ENCODE measurements at places on chromosomes 13 and 19. TPM values are rescaled to one million over a fixed set of nuclear protein-coding genes. Genes with fewer than 3 reads are reported as not detected.

GRCh38 chr19:2717638-2718541, 3.3 kb downstream of the DIRAS1 start:
- H3K4me3 ChIP-seq: no peak overlapping the region
- no peaks in the 10 kb centered on the region for H3K4me1 ChIP-seq
- DNase-seq: no peak

GRCh38 chr13:40362502-40362901, 303.9 kb downstream of the FOXO1 start:
- no peak overlapping the region for H3K4me3 ChIP-seq
- DNase-seq: no peak
- H3K27me3 ChIP-seq: no peaks in the 10 kb centered on the region

DNA sequence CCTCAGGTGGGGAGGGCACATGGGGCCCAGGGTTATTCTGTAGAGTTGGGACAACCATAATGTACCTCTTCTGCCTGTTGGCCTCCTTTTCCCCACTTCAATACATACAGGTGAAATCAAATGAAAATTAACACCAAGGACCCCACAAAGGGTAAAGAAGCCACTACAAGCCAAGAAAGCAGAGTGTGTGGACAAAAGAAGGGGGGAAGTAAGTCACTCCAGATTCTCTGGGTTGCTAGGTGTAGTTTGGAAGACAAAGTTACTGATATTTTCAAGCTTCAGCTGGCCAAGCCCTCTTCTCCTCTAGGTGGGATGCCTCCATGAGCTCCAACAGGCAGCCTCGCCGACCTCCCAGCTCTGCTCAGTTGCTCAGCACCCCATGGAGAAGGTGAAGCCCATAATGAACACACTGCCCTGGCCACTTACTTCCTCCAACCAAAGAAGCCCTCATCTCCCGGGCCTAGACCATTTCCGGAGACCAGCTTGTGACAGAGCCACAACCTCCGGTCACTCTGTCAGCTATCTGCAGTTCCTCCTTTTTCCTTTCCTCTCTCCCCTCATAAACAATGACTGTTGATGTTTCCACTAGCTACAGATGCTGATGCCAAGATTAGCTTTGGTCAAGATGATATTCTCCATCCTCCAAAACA, 66.8 kb upstream of the MED4 start:
- H3K4me1 ChIP-seq: peaks cover 23% of the 10 kb centered on the region
- no peaks in the 10 kb centered on the region for H3K27me3 ChIP-seq
- H3K4me3 ChIP-seq: no peak overlapping the region
- H3K36me3 ChIP-seq: no peaks in the 10 kb centered on the region

DNA sequence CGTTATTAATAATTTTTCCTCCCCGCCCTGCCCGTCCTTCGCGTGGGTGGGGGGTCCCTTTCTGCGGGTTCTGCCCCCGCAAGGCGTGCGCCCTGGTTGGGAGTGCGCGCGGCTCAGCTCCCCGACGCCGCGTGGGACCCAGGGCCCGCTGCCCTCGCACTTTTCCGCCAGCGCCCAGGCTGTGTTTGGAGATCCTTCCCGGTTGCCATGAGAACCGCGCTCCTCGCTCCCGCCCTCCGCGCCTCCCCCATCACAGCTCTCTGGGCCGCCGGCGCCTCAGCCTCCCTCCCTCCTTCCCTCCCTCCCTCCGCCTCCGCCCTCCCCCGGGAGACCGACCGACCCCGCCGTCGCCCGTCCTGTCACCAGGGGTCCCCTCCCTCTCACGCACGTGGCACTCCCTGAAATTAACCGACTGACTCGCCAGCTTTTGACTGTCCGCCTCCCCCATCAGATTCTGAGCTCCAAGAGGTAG, 2.4 kb upstream of the SSBP4 start:
- DNase-seq: peak; percentile 88
- peak overlapping the region; percentile 71 for H3K4me3 ChIP-seq
- H3K4me1 ChIP-seq: peaks cover 27% of the 10 kb centered on the region
- H3K27ac ChIP-seq: peak overlapping the region; percentile 39

DNA sequence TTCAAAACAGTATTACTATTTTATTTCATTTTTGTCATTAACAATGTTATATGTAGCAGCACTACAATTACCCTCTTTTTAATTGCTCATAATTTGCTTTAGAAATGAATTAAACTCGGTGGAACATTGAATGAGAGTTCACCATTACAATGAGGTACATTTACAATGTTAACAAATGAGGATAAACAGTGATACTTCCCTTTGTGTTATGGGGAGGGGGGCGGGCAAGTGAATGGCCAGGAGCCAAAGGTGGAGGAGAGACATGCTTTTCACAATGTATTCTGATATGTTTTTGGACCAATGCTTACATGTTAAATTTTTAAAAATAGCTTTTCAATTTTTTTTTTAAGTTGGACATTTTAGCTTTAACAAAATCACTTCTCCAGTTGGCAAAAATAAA, 34.2 kb downstream of the NALCN start:
- no peaks in the 10 kb centered on the region for H3K27me3 ChIP-seq
- no peaks in the 10 kb centered on the region for H3K4me1 ChIP-seq
- DNase-seq: no peak
- H3K4me3 ChIP-seq: no peak overlapping the region

DNA sequence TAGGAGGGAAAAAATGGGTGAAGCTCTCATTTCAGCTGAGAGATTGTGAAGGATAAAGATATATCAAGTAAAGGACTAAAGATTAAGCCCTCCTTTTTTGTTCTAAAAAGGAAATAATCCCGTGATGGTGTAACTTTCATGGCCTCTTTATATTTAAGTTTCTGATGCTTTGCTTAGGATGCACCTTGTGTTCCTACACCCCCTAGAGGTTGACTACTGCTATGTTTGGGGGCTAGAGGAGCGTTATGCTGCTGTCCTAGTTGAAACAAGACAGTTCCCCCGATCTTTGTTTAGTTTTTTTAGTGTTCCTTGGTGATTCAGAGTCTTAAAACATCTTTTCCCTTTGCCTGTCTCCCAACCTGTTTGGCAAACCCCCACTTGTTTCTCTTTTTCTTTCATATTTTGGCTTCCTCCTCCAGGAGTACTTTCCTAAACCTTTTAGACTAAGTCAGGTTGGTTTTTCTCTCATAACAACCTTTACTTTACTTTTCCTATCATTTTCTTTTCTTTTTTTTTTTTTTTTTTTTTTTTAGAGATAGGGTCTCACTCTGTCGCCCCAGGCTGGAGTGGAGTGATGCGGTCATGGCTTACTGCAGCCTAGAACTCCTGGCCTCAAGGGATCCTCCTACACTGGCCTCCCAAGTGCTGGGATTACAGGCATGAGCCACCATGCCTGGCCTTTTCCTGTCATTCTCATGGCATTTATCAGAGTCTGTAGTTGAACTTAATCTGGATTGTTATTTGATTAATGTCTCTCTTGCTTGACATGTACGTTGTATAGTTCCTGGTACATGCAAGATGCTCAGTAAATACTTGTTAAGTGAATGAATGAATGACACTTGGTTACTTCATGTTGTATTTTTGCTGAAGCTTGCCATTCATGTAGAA, 2.8 kb downstream of the UBA2 start:
- H3K4me1 ChIP-seq: peaks cover 3% of the 10 kb centered on the region
- no peaks in the 10 kb centered on the region for H3K27me3 ChIP-seq
- no peak overlapping the region for H3K4me3 ChIP-seq
- H3K36me3 ChIP-seq: peaks cover 47% of the 10 kb centered on the region
- no peak overlapping the region for H3K27ac ChIP-seq

DNA sequence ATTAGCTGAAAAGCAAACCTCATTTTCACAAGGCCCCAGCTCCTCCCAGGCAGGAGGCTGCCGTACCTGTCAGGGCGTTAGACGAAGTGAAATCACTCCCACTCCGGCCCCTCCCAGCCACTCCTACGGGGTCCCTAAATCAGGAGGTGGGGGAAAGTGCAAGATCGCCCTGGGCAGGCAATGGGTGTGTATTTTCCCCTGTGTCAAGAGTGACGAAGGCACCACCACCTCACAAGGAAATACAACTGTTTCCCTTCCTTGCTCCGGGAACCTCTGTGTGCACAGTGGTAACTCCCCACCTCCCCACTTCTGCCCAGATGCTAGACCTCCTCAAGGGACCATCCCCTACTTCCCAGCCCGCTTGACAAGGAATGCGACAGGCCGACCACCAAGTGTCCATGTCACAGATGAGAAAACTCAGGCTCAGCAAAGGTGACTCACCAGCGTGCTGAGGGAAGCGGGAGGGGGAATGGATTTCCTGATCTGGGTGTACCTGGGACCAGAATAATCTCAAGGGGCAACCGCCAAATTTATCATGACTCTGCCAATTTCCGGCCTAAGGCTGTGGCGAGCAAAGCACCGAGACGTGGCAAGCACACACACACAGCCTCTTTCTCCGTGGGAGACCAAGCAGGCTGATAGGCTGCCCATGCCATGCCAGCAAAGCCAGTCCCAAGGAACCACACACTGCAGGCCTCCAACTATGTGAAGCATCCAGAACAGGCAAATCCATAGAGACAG, 7.3 kb downstream of the PPP6R1 start:
- no peak for DNase-seq
- no peak overlapping the region for H3K27ac ChIP-seq
- H3K4me1 ChIP-seq: no peaks in the 10 kb centered on the region
- peaks cover 3% of the 10 kb centered on the region for H3K36me3 ChIP-seq

- no peak for DNase-seq
- peaks cover 12% of the 10 kb centered on the region for H3K36me3 ChIP-seq
- no peak overlapping the region for H3K4me3 ChIP-seq
- no peaks in the 10 kb centered on the region for H3K27me3 ChIP-seq
Measured at GRCh38 chr19:38569368-38569983, 48.3 kb downstream of the MAP4K1 start.

GRCh38 chr19:39399668-39400050, 7.0 kb upstream of the ZFP36 start:
- H3K4me3 ChIP-seq: no peak overlapping the region
- H3K27ac ChIP-seq: no peak overlapping the region
- no peaks in the 10 kb centered on the region for H3K27me3 ChIP-seq
- no peaks in the 10 kb centered on the region for H3K36me3 ChIP-seq

DNA sequence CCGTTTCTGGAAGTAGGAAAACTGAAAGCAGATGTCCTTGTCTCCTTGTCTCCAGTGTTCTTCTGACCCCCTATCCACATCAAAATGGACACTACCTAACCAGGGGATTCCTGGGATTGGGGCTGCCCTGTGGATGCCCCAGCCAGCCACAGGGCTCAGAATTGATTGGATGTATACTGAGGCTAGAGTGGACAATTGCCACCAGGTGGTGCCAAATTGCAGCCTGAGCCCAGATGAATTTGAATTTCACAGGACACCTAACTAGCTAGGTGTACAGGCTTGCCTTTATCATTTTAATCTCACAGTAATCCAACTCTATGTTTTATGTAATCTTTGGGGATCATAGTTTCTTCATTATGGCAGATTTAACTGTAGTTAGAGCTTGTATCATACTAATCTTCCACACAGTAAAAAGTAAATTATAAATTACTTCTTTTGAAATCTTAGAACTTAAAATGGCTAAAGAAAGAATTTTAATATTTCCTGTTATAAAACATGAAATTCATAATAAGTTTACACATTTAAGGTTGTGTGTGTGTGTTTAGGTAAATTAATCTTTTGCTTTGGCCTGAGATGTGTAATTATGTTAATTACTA, 58.0 kb downstream of the PIBF1 start:
- H3K4me3 ChIP-seq: no peak overlapping the region
- no peaks in the 10 kb centered on the region for H3K4me1 ChIP-seq
- H3K27ac ChIP-seq: no peak overlapping the region

- no peak overlapping the region for H3K27ac ChIP-seq
- H3K4me1 ChIP-seq: peaks cover 35% of the 10 kb centered on the region
- no peaks in the 10 kb centered on the region for H3K36me3 ChIP-seq
- no peak overlapping the region for H3K4me3 ChIP-seq
Measured at GRCh38 chr19:38274739-38275138, 10.4 kb downstream of the SPINT2 start.

- no peaks in the 10 kb centered on the region for H3K27me3 ChIP-seq
- no peak overlapping the region for H3K27ac ChIP-seq
- H3K4me3 ChIP-seq: no peak overlapping the region
- peaks cover 49% of the 10 kb centered on the region for H3K36me3 ChIP-seq
- 0 out of 2 replicates have a peak, but pooled peaks cover 3% of the 10 kb centered on the region for H3K4me1 ChIP-seq
- DNase-seq: no peak
Measured at GRCh38 chr19:21398851-21399250, 1.9 kb downstream of the ZNF493 start.

- H3K4me3 ChIP-seq: no peak overlapping the region
- 0 out of 2 replicates have a peak, but pooled peaks cover 2% of the 10 kb centered on the region for H3K4me1 ChIP-seq
- H3K36me3 ChIP-seq: peaks cover 3% of the 10 kb centered on the region
- no peaks in the 10 kb centered on the region for H3K27me3 ChIP-seq
Measured at GRCh38 chr19:32392901-32393300, 12.7 kb upstream of the DPY19L3 start.

GRCh38 chr19:16365300-16365996, 40.8 kb downstream of the KLF2 start:
- H3K27ac ChIP-seq: no peak overlapping the region
- no peak overlapping the region for H3K4me3 ChIP-seq
- H3K4me1 ChIP-seq: no peaks in the 10 kb centered on the region
- no peaks in the 10 kb centered on the region for H3K36me3 ChIP-seq
- DNase-seq: no peak

DNA sequence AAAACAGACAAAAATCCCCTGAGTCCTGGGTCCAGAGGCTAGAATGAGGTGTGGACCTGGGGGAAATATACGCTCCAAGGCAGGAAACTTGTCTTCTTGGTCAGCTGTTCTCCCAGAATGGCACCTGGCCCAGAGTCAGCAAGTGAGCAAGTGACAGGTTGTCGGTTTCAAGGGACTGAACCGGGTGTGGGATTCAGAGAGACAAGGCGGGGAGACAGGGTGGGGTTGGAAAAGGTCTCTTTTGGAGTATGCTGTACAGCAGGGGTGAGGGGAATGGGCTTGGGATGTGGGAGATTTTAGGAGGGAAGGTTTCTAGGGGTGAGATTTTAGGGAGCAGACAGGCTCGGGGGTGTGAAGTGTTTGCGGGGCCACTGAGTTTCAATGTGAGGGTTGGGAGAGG, 83.3 kb downstream of the RYR1 start:
- DNase-seq: no peak
- no peaks in the 10 kb centered on the region for H3K4me1 ChIP-seq
- no peak overlapping the region for H3K4me3 ChIP-seq
- H3K27me3 ChIP-seq: no peaks in the 10 kb centered on the region

GRCh38 chr13:95547531-95548167, 4.9 kb upstream of the CLDN10 start:
- H3K4me3 ChIP-seq: no peak overlapping the region
- peaks cover 3% of the 10 kb centered on the region for H3K4me1 ChIP-seq

- no peak within 1 kb of the TSS for H3K27ac ChIP-seq
- H3K27me3 ChIP-seq: peaks cover 11% of the 10 kb centered on the region
- no peaks in the 10 kb centered on the region for H3K36me3 ChIP-seq
- no peaks in the 10 kb centered on the region for H3K4me1 ChIP-seq
Measured at GRCh38 chr13:36131222-36131930, at the start of gene DCLK1. Gene DCLK1, minus strand, starts transcription at chr13:36131382.

- no peak for DNase-seq
- H3K4me3 ChIP-seq: no peak overlapping the region
- no peaks in the 10 kb centered on the region for H3K27me3 ChIP-seq
- H3K4me1 ChIP-seq: no peaks in the 10 kb centered on the region
- H3K36me3 ChIP-seq: no peaks in the 10 kb centered on the region
- H3K27ac ChIP-seq: no peak overlapping the region
Measured at GRCh38 chr13:77583581-77583980, 48.1 kb downstream of the SCEL start.

Gene CEACAM4
- total RNA-seq: not detected

Gene ITGBL1
- 0.10 TPM for total RNA-seq

Gene ZNF728
- total RNA-seq: not detected

Gene TSKS
- not detected for total RNA-seq

Gene PDCD5
- total RNA-seq: 247 TPM

Gene CBARP
- total RNA-seq: 1.9 TPM

Gene KLF1
- total RNA-seq: not detected

Gene GSK3A
- total RNA-seq: 37.1 TPM

Gene ICAM5
- total RNA-seq: 0.28 TPM
